ENCODE measurements at places on chromosomes 12 and 14.

DNA sequence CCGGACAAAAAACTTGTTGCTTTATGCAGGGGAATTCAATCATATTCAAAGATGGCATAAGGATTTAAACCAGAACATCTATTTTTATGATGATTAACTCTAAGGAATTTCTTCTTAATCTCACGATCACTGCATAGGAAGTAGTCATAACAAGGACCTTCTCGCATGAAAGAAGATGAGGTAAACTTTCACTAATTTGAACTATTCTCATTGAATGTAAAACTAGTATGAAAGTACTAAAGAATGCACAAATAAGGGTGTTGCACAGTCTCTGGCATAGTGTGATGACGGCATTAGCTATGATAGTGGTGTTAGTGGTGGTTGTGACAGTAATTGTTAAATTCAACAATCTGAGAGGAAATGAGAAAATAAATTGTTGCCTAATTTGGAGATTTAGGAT, 280.0 kb downstream of the SLC6A15 start:
- DNase-seq, result no peak

GRCh38 chr14:55410876-55411275, 754 bp downstream of the ATG14 start:
- no peak for DNase-seq

GRCh38 chr14:94426526-94426925, 26.1 kb downstream of the SERPINA11 start:
- no peak for DNase-seq

GRCh38 chr12:4118017-4118510, 155.5 kb upstream of the CCND2 start:
- no peak for DNase-seq

- DNase-seq, result no peak
Measured at GRCh38 chr12:109510196-109510595, 32.8 kb downstream of the UBE3B start.

DNA sequence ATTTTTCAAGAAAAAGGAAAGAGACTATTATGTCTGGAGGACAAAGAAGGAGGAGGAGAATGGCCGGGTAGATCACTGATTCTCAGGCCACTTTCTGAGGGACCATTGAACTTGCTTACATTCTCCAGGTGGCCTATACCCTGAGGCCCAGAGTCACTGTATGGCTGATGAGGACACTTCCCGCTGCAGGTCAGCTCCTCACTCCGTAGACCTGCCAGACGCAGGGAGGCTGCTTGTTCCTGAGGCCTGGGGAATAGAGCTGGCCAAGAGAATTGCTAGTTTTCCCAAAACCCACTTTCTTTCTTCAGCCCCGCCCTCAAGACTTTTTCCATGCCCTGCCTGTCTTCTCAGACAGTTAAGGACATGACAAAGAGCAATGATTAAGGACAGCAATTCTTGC, 510.5 kb upstream of the TBX3 start:
- no peak for DNase-seq

GRCh38 chr14:99166506-99166905, 105.5 kb downstream of the BCL11B start:
- no peak for DNase-seq

- DNase-seq, result no peak
Measured at GRCh38 chr14:95006051-95006450, 151.3 kb downstream of the DICER1 start.

- no peak for DNase-seq
Measured at GRCh38 chr12:109605599-109606228, 32.1 kb downstream of the MVK start.

DNA sequence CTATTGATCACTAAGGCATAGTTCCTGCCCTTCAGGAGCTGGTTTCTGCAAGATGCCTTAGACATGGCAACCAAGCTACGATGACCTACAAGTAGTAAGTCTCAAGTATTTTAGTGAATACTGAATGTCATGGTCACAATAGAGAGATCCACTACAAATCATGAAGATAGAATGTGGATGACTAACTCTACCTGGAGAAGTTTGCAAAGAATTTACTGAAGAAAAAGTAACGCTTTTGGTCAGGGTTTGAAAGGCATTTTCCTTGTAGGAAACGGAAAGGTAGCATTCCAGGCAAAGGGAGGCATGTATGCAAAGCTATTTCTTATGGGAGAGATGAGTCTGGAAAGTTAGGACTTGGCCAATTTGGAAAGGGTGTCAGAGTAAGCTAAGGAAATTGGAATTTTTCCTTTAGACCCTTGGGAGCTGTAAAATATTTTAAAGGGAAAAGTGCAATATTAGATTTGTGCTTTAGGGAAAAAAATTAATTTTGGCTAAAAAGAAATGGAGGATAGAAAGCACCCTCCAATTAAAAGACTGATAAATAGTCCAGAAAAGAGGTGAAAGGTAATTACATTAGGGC, 377.5 kb downstream of the EGLN3 start:
- DNase-seq, result no peak

- DNase-seq, result no peak
Measured at GRCh38 chr14:102209224-102209966, 69.7 kb downstream of the WDR20 start.

- peak; percentile 7 for DNase-seq
Measured at GRCh38 chr12:9864913-9865675, 4.1 kb downstream of the CLEC2B start.

DNA sequence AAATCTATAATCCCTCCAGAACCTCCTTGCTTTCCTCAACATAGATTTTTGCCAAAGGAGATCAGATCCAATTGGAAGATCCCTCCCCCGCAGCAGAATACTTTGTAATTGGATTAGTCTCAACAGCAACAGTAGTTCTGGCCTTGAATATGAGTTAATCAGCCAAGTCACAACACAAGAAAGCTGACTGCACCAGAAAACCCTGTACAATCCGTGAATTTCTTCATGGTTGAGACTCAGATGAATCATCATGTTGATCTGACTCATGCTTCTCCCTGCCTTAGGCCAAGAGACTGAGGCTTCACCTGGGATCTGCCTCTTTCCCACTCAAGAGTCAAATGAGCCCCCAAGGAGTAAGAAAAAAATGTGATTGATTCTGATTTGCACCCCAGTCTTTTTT, 3.0 kb upstream of the METTL17 start:
- peak; percentile 82 for DNase-seq

- no peak for DNase-seq
Measured at GRCh38 chr12:116222358-116222757, 55.1 kb downstream of the MED13L start.

DNA sequence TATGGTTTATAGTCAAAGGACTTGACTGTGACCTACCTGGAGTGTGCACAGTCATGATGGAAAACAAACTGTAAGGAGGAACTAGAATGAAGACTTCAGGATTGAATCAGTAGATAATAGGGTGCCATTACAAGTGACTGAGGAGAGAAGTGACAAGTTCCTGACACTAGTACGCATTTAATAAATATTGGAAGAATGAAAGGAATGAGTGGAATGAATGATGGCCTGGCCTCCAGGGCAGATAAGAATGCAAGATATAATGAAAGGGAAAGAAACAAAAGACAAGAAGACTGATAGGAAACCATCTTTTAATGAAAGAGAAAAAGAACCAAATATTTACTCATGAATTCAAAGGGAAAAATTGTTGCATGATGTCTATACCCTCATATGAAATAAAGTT, 44.7 kb upstream of the NEDD1 start:
- no peak for DNase-seq

- DNase-seq, result no peak
Measured at GRCh38 chr12:77720258-77720657, 110.4 kb upstream of the NAV3 start.

DNA sequence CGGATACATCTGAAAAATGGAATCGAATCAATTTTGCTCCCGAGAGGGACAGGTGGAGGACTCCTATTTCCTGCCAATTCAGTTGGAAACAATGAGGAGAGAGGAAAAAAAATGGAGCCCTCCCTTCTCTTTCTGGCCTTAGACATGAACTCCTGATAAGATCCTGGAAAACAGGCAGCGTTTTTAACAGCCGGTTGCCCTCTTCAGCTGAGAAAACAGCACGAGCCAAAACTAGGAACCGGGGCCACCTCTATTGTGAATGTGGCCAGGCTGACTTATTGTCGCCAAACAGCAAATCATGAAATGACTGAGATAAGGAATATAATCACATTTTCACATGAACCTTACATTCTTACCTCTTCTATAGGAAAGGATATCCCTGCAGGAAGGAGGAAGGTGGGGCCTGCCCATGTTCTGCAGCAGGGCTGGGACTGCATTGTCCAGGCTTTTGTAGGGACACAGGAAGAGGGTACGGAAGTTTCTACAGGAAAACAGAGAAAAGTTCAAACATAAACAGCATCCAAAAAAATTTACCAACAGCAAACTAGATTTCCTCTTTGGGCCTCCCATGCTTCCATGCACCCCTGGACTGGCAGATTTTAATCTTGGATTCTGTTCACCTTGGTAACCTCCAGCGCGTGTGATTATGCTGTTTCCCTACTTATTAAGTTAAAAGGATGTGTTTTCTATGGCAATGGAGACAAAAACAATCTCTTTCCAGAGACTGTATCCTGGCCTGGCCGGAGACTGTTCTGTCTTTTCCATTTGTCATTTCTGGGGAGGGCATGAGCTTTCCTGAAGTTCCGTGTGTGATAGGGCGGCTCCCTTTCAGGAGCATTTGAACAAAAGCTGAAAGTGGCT, 29.0 kb upstream of the ELK3 start:
- peak; percentile 72 for DNase-seq

GRCh38 chr12:10191865-10192264, 13.0 kb downstream of the TMEM52B start:
- DNase-seq, result no peak

Data from kidney capillary endothelial cell (primary cell).